SHP77 (cell line): ENCODE measurements at places on chromosomes 7 and 10.

DNA sequence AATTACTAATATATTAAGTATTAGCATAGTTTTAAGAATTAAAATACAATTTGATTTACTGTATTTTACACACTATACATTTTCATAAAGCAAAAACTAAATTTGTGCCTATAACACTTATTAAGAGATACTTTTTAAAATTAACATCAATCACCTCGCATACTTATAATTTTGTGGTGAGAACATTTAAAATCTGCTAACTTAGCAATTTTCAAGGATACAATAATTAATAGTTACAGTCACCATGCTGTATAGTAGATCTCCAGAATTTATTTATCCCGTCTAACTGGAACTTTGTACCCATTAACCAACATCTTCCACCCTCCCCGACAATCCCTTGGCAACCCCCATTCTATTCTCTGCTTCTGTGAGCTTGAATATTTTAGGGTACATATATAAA, 47.5 kb downstream of the RELN start:
- DNase-seq, result no peak

- DNase-seq, result peak; percentile 66
These were observed 95.8 kb upstream of the CACUL1 start for GRCh38 chr10:118850418-118851061.

- peak; percentile 29 for DNase-seq
These were observed 10.5 kb downstream of the SKAP2 start for GRCh38 chr7:26853788-26854393.

GRCh38 chr10:68171539-68172080, 60.3 kb downstream of the ATOH7 start:
- DNase-seq, result no peak

DNA sequence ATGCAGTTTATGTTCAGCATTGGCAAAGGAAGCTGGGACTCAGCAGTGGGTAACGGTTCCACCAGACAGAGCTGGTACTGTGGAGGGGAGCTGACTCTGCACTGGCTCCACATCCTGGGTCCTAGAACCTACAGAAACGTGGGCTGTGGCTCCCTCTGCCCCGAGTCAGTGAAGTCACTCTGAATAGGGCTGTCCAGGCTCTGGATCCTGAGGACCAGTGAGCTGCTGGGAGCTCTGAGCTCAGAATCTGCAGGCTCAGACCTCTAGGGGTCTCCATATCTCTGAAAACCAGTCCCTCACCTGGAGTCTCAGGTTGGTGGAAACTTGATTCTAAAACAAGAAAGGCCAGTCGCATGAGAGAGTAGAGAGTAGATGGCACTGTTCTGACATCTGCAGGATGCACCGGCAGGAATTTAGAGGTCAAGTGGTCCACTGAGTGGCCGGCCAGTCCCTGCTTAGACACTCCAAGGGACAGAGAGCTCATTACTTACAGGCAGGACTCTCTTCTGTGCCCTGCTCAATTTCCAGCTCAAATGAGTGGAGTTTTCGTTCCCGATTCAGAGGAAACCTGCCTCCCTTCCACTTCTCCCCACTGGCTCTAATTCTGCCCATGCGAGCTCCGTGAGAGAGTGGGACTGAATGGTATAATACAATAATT, 18.6 kb downstream of the NPFFR1 start:
- peak; percentile 35 for DNase-seq

DNA sequence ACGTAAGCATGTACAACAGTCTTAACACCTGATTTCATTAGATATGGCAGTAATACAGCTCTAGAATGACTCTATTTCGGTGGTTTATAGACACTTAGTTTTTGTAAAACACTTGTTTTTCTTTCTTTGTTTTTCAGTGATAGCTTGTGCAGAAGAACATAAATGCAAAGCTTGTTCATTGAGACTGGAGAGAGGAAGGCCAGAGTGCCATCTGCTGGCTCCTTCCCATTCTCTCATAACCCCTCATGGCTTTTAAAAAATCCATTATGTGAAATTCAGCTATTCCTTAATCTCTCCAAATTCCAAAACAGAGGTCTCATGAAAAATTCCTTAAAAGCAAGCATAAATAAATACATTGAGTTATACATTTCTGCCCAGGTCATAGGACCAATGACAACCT, 76.3 kb downstream of the CACNB2 start:
- no peak for DNase-seq

- DNase-seq, result no peak
These were observed 129.1 kb upstream of the RNF32 start for GRCh38 chr7:156511426-156511825.

GRCh38 chr7:129371487-129371886, 62.7 kb upstream of the STRIP2 start:
- no peak for DNase-seq

GRCh38 chr7:64098-64915, 128.1 kb upstream of the FAM20C start:
- peak; percentile 87 for DNase-seq

- no peak for DNase-seq
These were observed 52.1 kb upstream of the HELLS start for GRCh38 chr10:94493463-94493862.

- no peak for DNase-seq
These were observed 30.8 kb downstream of the SH2B2 start for GRCh38 chr7:102317231-102318059.

GRCh38 chr7:1708596-1709251, 38.6 kb downstream of the ELFN1 start:
- peak; percentile 70 for DNase-seq

- no peak for DNase-seq
These were observed 151.5 kb downstream of the WDR11 start for GRCh38 chr10:121002586-121003205.

- DNase-seq, result no peak
These were observed 87.1 kb downstream of the POLR1F start for GRCh38 chr7:19621740-19622139.

DNA sequence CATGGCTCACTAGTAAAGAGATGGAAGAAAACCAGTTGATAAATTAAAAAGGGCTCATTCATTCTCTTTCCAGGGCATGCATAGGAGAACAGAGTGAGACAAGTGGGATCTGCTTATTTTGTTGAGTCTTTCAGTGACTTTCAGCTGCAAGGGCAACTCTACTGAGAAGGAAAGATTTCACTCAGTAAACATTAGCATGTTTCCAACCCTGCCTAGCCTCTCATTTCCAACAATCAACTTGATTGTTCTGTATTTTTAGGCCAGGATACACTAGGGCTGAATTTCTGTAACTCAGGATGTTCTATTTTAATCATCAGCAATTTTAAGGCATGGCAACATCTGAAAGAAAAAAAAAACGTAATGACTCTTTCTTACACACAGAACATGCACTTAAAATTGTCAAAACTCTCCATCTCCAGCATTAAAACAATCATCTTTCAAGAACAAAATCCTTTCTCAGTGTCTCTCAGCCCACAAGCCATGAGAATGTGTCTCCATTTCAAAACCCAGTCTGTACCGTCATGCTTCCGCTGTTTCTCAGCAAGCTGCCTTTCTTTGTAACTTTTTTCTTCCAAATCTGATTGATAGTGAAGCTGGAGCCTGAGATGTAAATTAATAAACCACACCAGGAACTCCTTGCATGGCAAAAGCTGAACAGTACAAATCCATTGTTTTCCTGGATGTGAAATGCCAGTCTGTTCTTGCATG, 147.2 kb upstream of the KLF14 start:
- DNase-seq, result no peak

- no peak for DNase-seq
These were observed 91.7 kb downstream of the CYP26A1 start for GRCh38 chr10:93165367-93165766.

DNA sequence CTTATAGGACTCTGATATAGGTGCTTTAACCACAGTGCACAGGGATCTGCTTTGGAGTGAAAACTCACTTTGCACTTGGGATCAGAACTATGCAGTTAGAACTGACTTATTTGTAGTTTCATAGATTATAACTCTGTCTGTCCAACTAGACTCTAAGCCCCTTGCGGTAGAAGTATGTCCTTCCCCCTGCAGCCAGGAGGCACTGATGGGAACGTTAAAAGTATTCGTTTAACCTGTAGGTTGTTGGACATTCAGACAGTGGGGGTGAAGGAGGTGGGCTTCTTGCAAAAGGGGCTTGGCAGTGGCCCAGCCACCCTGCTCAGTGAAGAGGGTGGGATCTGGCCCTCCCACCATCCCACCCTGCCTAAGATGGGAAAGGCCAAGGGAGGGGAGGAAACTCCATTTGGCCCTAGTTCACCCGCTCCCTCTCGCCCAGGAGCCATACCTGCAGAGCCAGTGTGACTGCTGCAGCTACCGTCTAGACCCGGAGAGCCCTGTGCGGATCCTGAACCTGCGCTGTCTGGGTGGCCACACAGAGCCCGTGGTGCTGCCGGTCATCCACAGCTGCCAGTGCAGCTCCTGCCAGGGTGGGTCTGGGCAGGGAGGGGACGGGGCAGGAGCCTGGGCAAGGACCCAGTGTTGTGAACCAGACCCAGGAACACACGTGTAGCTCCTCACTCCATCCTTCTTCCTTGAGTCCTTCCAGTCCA, 5.7 kb upstream of the ZNF862 start:
- no peak for DNase-seq

GRCh38 chr7:1579481-1580421, 9.9 kb upstream of the PSMG3 start:
- DNase-seq, result peak; percentile 79

DNA sequence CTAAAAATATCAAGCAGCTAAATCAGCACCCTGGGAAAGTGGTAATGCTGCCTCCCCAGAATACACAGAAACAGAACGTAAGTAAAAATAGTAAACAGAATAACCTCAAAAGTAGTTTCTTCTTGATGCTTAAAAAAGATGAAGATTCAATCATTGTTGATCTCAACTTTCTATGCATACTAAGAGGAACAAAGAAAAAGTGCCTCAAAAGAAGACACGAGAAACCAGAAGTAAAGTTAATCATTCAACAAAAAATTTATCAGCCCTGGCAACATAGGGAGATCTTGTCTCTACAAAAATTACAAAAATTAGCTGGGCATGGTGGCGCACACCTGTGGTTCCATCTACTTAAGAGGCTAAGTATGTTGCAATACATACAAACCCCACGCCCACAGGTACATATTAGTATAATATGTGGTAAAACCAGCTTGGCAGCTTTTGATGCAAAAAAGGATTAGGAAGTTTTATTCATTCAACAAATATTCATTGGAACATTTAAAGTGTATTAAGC, 153.7 kb downstream of the NRBF2 start:
- no peak for DNase-seq
